ENCODE measurements at places on chromosomes 3 and 15.

- H3K27me3 ChIP-seq: no peaks in the 10 kb centered on the region
- no peaks in the 10 kb centered on the region for H3K36me3 ChIP-seq
- no peak overlapping the region for H3K4me3 ChIP-seq
- no peak for DNase-seq
Observed at GRCh38 chr3:104614564-104614963, 752.1 kb upstream of the ALCAM start.

GRCh38 chr3:153215966-153216365 is 53.9 kb downstream of the RAP2B start:
- H3K27me3 ChIP-seq: no peaks in the 10 kb centered on the region
- H3K4me3 ChIP-seq: no peak overlapping the region
- no peaks in the 10 kb centered on the region for H3K36me3 ChIP-seq
- H3K27ac ChIP-seq: no peak overlapping the region
- no peak for DNase-seq

GRCh38 chr15:88704791-88705768 is 66.3 kb downstream of the ISG20 start:
- H3K27ac ChIP-seq: no peak overlapping the region
- H3K27me3 ChIP-seq: peaks cover 7% of the 10 kb centered on the region

- H3K27me3 ChIP-seq: no peaks in the 10 kb centered on the region
- no peaks in the 10 kb centered on the region for H3K36me3 ChIP-seq
- DNase-seq: no peak
- H3K27ac ChIP-seq: no peak overlapping the region
Observed at GRCh38 chr15:35771746-35772442, 225.9 kb upstream of the DPH6 start.

GRCh38 chr15:33284336-33284735 is 26.4 kb upstream of the RYR3 start:
- no peak for DNase-seq
- no peak overlapping the region for H3K27ac ChIP-seq

- H3K36me3 ChIP-seq: no peaks in the 10 kb centered on the region
- H3K27me3 ChIP-seq: no peaks in the 10 kb centered on the region
- H3K4me1 ChIP-seq: no peaks in the 10 kb centered on the region
- no peak for DNase-seq
Observed at GRCh38 chr3:187836823-187837770, 91.8 kb upstream of the BCL6 start.

GRCh38 chr3:27545061-27545460 is 60.9 kb upstream of the SLC4A7 start:
- no peaks in the 10 kb centered on the region for H3K27me3 ChIP-seq
- H3K4me1 ChIP-seq: no peaks in the 10 kb centered on the region
- DNase-seq: no peak
- no peak overlapping the region for H3K27ac ChIP-seq
- no peaks in the 10 kb centered on the region for H3K36me3 ChIP-seq

- H3K27ac ChIP-seq: no peak overlapping the region
- H3K36me3 ChIP-seq: no peaks in the 10 kb centered on the region
- H3K4me1 ChIP-seq: no peaks in the 10 kb centered on the region
- no peaks in the 10 kb centered on the region for H3K27me3 ChIP-seq
- no peak for DNase-seq
Observed at GRCh38 chr15:76776480-76776879, 128.7 kb downstream of the SCAPER start.

- peaks cover 2% of the 10 kb centered on the region for H3K4me1 ChIP-seq
- H3K27me3 ChIP-seq: no peaks in the 10 kb centered on the region
- H3K36me3 ChIP-seq: no peaks in the 10 kb centered on the region
- no peak for DNase-seq
- H3K4me3 ChIP-seq: no peak overlapping the region
Observed at GRCh38 chr15:70442616-70443321, 320.6 kb downstream of the UACA start.

Measured in iPS DF 6.9 (cell line).